ENCODE measurements at places on chromosomes 1 and 21. TPM values are rescaled to one million over a fixed set of nuclear protein-coding genes. Genes with fewer than 3 reads are reported as not detected.

CYP4A11 gene
- total RNA-seq = not detected

CLDN14 gene
- 0.14 TPM for total RNA-seq

HES3 gene
- not detected for total RNA-seq

RORC gene
- not detected for total RNA-seq

CFAP45 gene
- total RNA-seq = 1.4 TPM

SYF2 gene
- 32.8 TPM for total RNA-seq

TLCD4 gene
- total RNA-seq = 0.18 TPM
